Mucosa of gallbladder (tissue), 1 donor: ENCODE measurements at places on chromosomes 3 and 15. TPM values are rescaled to one million over a fixed set of nuclear protein-coding genes. Genes with fewer than 3 reads are reported as not detected.

DNA sequence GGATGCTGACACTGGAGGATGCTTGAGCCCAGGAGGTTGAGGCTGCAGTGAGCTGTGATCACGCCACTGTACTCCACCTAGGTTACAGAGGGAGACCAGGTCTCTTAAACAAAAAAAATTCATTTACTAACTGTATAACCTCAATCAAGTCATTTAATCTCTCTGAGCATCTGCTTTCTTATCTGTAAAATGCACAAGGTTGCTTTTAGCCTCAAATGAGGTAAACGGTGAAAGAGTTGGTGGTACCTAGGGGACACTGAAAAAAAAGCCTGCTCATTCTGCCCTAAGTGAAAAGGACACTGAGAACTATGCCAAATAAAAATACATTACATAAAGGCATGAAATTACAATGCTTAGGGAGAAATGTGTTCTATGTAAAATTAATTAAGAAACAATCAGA, 3.4 kb downstream of the PP2D1 start:
- no peak for DNase-seq

DNA sequence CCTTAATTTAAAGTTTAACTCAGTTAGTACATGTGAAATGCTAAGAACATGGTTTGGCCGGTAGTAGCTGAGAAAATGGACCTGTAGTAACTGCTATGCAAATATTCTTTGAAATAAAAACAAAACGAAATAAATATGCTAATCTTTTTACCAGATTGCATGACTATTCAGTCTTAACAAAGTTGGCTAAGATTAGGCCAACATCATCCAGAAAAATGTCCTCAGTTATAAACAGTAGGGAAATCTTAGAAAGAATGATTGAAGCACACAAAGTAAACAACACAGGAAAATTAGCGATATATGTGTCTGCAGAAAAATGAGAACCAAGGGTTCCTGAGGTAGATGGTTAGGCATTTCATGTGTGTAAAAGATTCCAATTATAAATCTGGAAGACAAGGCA, 832.1 kb downstream of the TUSC7 start:
- no peak for DNase-seq

GRCh38 chr15:47429376-47429775, 287.9 kb upstream of the SEMA6D start:
- DNase-seq: no peak

DNA sequence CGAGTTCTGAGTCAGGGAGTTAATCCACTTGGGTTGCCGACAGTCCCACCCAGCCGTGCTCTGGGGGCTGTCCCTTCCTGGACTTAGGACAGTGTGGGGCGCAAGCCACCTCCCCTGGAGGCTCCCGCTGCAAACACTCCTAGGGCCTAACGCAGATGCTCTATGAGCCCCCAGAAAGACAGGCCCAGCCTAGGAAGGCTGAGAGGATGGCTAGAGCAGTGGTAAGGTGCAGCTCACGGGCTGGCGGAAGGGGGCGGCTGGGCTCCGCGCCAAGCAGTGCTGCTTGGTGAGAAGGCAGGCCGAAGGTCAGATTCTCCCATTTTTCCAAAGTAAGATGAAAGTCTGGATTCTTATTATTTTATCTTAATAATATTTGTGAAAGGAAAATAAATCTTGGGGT, 84.6 kb upstream of the ALDH1L1 start:
- DNase-seq: no peak

- DNase-seq: no peak
These were observed 363.4 kb downstream of the OTOL1 start for GRCh38 chr3:161859865-161860450.

Gene BNIP2
- 51.1 TPM for total RNA-seq

Gene INAFM2
- total RNA-seq: 44.2 TPM

Gene STRIT1
- 0.72 TPM for total RNA-seq

Gene CFAP91
- 6.7 TPM for total RNA-seq
